Activated naive CD8-positive, alpha-beta T cell treated with anti-CD3 and anti-CD28 coated beads, Interleukin-2, amount 50 U/mL, for 24 hours (primary cell): ENCODE measurements at places on chromosomes 6 and 20.

GRCh38 chr6:452301-453067, 60.9 kb downstream of the IRF4 start:
- H3K4me1 ChIP-seq = peaks cover 36% of the 10 kb centered on the region
- no peaks in the 10 kb centered on the region for H3K36me3 ChIP-seq
- no peaks in the 10 kb centered on the region for H3K27me3 ChIP-seq
- DNase-seq = no peak
- no peak overlapping the region for H3K4me3 ChIP-seq

DNA sequence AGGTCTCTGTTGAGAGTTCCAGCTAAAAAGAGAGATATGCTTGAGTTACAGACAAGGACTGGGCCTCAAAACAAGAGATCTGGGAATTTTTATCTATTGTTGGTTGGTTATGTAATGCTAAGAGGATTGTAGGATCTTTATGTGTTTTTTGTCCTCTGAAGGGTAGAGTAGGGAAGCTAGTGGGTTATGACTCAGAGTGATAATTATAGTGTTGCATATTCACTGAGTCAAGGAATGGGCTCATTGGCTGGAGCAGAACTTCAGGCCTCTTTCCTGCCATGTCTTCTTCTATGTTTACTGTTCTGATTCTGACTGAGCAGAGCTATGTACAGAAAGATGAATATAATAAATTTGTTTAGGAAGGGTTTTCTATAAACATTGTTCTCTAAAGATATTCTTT, 66.1 kb upstream of the NOX3 start:
- peaks cover 10% of the 10 kb centered on the region for H3K4me1 ChIP-seq
- no peak for DNase-seq
- H3K4me3 ChIP-seq = no peak overlapping the region
- no peak overlapping the region for H3K27ac ChIP-seq
- no peaks in the 10 kb centered on the region for H3K27me3 ChIP-seq
- H3K36me3 ChIP-seq = no peaks in the 10 kb centered on the region

- H3K4me3 ChIP-seq = no peak overlapping the region
- H3K36me3 ChIP-seq = no peaks in the 10 kb centered on the region
- H3K27me3 ChIP-seq = peaks cover 14% of the 10 kb centered on the region
- no peak overlapping the region for H3K27ac ChIP-seq
Observed at GRCh38 chr20:22321191-22321590, 263.2 kb downstream of the FOXA2 start.

- H3K4me3 ChIP-seq = no peak overlapping the region
- H3K27ac ChIP-seq = no peak overlapping the region
- H3K4me1 ChIP-seq = no peaks in the 10 kb centered on the region
Observed at GRCh38 chr6:112912416-112913101, 565.4 kb downstream of the RFPL4B start.

GRCh38 chr6:10080561-10080960, 334.3 kb downstream of the TFAP2A start:
- no peaks in the 10 kb centered on the region for H3K36me3 ChIP-seq
- no peak overlapping the region for H3K27ac ChIP-seq
- H3K4me1 ChIP-seq = no peaks in the 10 kb centered on the region
- no peaks in the 10 kb centered on the region for H3K27me3 ChIP-seq
- no peak for DNase-seq
